ENCODE measurements at places on chromosomes 4 and X.

GRCh38 chrX:131306601-131307000, 17.5 kb upstream of the IGSF1 start:
- no peak for DNase-seq

- no peak for DNase-seq
Measured at GRCh38 chr4:7348946-7349900, 85.5 kb downstream of the PSAPL1 start.

DNA sequence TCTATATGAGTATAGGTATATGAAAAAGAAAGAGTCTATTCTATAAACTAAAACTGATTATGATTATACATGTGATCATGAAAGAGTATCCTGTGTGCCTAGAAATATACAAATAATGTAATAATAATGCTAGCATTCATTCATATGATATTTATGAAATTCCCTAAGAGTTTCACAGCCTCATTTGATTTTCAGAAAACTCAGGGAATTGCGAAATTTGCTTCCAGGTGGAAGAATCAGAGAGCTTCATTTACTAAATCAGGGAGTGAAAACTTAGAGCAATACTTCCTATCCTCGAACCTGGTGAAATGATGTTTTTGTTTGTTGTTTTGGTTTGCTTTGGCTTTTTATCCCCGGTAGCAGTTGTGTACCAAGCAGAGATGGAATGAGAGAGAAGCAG, 1105.7 kb upstream of the SLIT2 start:
- no peak for DNase-seq

- no peak for DNase-seq
Measured at GRCh38 chrX:110989447-110989846, 106.5 kb upstream of the PAK3 start.

DNA sequence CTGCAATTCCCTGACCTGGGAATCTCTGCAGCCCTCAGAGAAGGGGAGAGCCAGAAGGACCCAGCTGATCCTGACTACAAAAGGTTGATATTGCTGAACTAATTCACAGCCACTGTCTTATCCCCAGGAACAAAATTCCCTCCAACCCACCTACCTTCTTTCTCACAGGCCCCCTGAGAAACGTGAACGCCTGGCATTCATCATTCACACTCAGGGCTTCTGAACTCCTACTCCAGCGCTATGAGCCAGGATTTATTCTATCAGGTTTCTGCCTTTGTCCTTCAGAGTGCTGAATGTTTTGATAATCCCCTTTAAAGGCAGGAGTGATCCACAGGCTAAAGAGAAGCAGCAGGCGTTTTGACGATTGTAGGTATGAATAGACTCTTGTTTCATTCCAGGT, 76.5 kb downstream of the KCNIP4 start:
- DNase-seq = no peak

- DNase-seq = no peak
Measured at GRCh38 chrX:14420841-14421240, 108.5 kb upstream of the GLRA2 start.

- no peak for DNase-seq
Measured at GRCh38 chr4:121574618-121575017, 122.2 kb downstream of the ANXA5 start.

DNA sequence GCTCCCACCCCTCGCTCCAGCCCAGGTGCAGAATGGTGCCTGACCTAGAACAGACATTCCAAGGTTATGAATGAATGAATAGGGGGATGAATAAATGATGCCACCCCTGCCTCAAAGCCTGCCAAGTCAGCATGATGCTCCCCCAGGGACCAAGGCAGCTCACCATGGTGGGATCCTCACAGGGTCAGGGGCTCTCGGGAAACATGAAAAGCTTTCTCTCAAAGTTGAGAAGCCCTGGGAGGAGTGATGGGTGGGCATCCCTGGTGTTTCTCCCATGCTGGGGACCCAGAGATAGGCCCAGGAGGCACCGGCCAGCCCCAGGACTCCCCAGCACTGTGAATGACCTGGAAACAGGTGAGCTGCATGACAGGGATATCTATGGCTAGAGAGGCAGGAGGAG, 58.9 kb downstream of the HTRA3 start:
- DNase-seq = no peak

- no peak for DNase-seq
Measured at GRCh38 chrX:35499071-35499862, 298.9 kb upstream of the MAGEB16 start.

- no peak for DNase-seq
Measured at GRCh38 chr4:153364061-153364460, 19.6 kb downstream of the MND1 start.

Data from left ventricle myocardium superior (tissue), 1 donor.